ENCODE measurements at places on chromosomes 6 and 20.

DNA sequence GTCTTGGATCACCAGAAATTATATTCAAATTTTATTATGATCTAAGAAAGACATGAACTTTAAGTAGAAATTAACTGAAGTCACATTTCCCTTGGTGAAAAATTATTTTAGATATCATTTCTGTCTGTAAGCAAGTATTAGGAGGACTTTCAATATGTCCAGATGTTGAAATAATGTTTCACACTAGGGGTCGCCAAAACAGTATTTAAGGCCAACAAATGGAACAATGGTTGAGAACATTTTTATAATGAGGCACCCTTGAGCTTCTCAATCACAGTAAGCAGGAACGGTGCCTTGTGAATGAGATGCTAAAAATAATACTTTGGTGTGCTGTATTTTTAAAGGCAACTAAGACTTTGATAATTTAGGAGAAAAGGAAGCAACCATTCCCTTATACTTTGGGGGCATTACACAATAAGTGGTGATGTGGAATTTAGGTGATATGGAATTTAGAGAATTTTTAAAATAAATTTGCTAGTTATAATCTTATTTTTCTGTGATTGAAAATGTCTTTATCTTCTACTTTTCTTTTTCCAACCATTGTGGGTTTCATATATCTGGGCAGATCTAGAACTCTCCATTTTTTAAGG, 9.6 kb upstream of the SF3B5 start:
- DNase-seq, result peak; percentile 74

GRCh38 chr6:74932232-74932888, 273.5 kb downstream of the COL12A1 start:
- DNase-seq, result no peak

- DNase-seq, result no peak
Observed at GRCh38 chr6:165223736-165224135, 85.7 kb downstream of the C6orf118 start.

DNA sequence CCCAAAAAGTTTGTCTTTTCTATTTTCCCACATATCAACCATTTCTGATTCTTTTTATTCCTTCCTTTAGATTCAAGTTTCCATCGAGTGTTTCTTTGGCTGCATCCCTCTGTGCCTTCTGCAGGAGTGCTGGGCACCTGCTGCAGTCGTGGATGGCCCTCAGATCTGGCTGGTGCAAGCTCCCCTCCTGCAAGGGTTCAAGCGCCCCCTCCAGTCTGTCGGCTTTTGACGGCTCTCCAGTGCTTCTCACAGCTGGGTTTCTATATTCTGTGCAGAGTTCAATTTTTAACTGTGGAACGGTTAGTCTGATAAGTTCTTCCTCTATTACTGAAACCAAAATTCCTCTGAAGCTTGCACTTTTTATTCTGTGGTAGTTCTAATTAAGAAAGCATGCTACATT, 132.1 kb downstream of the HUS1B start:
- DNase-seq, result no peak

DNA sequence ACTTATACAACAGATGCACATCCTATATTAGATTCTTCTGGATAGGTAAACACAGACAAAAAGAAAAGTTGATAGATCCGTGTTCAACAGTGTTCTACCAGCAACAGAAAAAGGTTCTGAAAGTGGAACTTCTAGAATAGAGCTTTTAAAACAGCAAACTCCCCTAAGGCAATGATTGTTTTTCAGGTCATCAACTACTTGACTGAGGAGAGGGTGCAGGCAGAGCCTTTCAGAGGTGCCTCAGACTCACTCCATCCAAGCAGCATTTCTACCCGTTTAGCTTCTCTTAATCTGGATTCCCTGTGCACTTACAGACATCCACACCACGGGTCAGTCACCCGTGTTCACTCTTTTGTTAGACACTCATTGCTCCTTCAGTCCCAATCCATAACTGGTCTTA, 28.9 kb downstream of the FYN start:
- peak; percentile 20 for DNase-seq

DNA sequence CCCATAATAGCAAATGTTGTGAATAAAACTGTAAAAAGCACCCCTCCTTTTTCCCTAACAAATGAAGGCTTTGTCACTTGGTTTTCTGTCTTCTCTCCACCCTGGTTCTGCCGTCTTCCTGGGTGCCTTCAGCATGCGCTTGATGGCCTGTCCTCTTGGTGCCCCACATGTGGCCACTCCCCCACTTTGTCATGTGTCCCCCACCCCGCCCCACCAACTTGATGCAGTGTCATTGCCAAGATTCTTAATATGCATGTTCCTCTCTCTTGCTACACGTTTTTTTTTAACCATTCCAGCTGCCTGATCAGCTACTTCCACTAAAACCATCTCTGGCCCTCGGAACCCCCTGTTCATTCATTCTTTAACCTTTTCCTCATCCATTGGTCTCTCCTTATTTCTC, 340.3 kb downstream of the QKI start:
- no peak for DNase-seq

DNA sequence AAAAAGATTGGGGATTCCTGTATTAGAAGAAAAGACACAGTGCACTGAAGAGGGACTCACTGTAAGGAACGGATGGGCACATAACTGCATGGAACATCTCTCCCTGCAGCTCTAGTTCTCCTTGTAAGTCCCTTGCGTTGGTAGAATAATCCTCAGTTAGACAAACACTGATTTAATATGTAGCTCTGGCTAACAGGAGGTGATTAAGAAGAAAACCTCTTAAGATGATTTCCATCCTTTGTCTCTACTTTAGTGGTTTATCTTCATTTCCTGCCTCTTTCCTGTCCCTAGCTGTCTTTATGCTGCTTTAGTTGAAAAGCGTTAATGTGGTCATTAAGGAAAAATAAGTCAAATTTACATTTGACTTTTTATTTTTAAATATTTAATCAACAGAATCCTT, 86.6 kb downstream of the SLC16A10 start:
- DNase-seq, result no peak

- DNase-seq, result no peak
Observed at GRCh38 chr6:160735523-160735922, 33.5 kb downstream of the PLG start.

DNA sequence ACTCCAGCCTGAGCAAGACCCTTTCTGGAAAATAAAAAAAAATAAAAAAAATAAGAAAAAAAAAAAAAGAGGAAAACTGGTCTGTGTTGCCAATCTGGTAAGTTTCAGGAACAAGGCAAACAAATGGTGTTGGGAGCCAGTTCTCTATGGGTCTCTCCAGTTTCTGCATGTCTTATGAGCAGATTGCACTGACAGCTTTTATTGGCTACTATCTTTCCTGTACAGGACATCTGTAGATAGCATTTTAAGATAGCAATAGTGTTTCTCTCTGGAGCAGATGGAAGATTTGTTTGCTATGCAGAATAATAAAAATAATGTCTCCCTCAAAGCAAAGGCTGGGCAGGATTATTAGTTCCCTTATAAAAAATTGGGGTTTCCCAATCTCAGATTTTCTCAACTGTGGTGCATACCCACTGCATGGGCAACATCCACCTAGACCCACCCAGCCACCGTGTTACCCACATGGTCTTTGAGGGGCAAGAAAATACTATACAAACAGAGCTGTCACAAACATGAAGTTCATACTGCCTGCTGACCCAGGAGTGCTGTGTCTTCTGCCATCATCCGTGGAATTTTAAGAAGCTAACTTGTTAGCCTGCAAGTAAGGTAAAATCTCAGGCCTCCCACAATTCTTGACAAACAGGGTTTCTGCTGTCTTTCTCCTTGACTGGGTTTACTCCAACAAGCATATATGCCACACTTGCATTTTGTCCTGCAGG, 9.5 kb downstream of the GMDS start:
- DNase-seq, result no peak

DNA sequence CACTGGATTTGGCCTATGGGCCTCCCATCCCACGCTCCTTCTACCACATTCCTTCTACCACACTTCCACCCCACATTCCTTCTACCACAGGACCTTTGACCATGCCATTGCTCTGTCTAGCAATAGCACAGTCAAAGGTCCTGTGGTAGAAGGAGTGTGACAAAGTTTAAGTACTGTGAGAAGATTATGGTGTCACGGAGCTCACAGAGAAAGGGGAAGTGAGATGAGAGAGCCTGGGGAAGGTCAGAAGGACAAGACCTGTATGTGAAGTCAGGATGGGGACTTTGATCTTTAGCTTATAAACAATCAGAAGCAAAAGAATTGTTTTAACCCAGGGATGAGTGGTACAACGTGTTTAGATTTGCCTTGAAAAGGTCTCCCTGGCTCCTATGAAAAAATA, 568.2 kb upstream of the CHD6 start:
- DNase-seq, result no peak

GRCh38 chr6:42257614-42258013, 40.0 kb upstream of the MRPS10 start:
- DNase-seq, result no peak

- no peak for DNase-seq
Observed at GRCh38 chr20:41632896-41633295, 14.7 kb upstream of the CHD6 start.

DNA sequence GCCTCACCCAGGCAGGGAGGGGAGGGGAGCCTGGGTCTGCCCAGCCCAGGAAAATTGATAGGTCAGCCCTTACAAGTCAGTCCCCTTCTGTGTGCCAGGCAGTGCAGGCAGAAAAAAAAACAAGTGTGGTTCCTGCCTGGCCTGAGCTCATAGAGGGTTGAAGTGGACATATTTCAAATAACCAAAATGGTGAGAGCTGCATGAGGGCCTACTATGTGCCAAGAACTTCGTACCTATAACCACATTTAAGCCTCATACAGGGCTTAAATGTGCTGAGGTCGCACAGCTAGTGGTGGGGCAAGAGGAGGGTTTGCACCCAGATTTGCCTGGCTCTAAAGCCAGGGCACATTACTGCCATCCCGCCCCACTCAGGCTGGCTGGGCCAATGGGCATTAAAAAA, 6.9 kb upstream of the NOL4L start:
- DNase-seq, result no peak

DNA sequence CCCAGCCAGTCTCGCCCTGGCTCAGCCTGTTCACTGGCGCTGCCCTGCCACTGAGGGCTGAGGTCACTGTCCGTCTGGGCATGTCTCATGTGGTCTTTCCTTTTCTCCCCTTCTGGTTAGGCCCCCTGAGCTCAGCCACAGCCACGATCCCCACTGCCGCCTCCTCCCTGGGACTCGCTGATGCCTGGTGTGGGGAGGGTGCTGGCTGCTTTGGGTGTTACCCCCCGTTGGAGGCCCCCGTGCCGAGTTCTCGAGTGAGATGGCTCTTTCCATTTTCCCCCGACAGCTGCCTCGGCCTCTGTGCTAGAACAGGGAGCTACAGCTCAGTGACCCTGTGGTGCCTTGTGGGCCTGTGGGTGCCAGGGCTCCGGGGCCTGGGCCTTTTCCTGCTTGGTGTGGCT, 14.9 kb upstream of the TCFL5 start:
- no peak for DNase-seq

DNA sequence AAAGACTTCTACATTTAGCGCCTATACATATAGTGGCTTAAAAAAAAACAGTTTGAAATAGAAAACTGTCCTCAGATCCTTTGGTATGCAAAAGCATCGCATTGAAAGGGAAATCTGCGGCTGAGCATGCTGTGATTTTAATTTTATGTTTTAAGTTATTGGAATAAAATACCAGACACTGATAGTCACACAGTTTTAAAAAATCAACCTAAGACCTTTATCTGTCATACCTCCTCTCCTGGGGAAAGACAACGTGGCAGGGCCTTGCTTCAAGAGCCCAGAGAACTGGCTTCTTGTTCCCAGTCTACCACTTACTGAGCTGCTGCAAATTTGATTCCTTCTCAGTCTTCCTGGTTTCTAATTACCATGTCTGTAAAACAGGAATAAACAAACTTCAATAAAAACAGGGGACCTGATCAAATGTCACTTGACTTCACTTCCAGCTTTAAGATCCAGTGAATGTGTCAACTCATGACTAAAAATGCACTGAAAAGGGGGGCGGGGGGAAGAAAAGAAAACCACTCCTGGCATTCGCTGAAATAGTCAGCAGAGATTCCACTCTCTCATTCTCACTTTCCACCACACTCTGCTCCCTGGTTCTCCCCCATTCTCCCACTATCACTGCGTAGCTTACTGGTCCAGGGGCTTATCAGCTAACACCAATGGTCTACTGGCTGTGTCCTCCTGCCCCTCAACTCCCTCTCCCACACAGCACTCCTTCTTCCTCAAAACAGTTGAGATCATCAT, 494.7 kb upstream of the MARCKS start:
- no peak for DNase-seq

- no peak for DNase-seq
Observed at GRCh38 chr20:63499338-63499969, 571 bp upstream of the EEF1A2 start.

GRCh38 chr20:36311854-36312723, 6.0 kb downstream of the DLGAP4 start:
- DNase-seq, result no peak

DNA sequence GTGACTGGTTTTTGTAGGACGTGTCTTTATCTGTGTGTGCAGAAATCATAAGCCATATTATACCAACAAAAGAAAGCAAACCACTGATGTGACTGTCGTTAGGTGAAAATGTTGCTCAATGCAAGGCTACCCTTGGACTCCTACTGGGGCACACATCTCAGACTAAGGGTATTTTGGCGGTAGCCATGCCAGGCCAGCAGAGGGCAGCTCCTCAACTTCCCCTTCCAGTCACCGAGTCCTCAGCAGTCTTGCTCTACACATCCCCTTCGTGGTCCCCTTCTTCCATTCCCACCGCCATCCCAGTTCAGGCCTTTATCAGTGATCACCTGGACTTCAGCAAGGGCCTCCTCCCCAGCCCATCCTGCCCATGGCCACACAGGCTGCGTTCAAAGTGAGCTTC, 113.7 kb upstream of the GGTLC1 start:
- no peak for DNase-seq

- DNase-seq, result no peak
Observed at GRCh38 chr6:54847799-54848597, 1.4 kb downstream of the FAM83B start.

DNA sequence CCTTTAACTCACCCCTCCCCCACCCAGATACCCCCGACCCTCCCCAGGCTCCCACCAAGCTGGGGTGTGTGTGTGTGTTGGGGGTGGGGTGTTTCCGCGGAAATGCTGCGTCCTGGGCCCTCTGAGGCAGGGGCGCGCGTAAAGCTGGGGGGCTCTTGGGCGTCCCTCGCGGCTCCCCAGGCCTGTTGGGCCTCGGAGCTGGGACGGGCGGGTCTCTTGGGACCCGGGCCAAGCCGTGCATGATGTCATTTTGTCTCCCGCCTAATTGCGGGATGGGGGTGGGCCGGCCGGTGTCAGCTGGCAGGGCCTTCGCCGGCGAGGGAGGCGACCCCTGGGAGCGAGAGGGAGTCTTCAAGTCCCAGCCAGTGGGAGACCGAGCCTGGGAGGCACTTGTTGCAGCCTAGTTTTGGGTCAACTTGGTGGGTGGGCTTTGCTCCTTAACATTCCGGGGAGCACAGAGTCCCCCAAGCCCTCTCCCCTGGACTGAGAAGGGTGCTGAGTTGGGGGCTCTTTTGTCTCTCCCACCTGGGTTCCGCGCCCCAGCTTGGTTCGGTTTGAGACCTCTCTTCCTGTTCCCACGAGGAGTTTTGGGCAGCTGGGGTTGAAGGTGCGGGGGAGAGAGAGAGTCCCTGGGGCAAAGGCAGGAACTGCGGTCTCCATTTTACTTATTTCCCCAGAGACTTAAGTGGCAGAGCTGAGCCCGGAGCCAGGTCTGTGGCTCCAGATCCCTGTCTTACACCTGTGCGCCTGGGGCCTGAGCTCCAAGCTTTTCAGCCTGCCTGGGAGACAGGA, 623 bp downstream of the MYBL2 start:
- DNase-seq, result peak; percentile 54

Data from germinal center (tissue), 1 donor.